ENCODE measurements at places on chromosomes 13 and 19.

DNA sequence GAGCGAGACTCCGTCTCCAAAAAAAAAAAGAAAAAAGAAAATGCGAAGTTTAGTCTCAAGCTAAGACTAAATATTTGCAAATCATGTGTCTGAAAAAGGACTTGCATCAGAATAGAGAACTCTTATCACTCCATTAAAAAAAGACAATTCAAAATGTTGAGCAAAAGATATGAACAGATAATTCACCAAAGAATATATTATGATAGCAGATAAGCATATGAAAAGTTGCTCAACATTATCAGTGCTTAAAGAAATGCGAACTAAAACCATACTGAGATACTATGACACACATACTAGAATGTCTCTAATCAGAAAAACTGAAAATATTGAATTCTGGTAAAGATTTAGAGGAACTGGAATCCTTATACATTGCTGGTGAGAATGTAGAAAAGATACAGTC lies 38.7 kb upstream of the SACS start:
- DNase-seq, result no peak

GRCh38 chr13:114063545-114064449 lies 68.6 kb downstream of the RASA3 start:
- no peak for DNase-seq

- DNase-seq, result peak; percentile 56
Observed at GRCh38 chr19:1935484-1936208, 5.3 kb upstream of the CSNK1G2 start.

GRCh38 chr19:13149628-13150186 lies 468 bp downstream of the STX10 start:
- DNase-seq, result peak; percentile 66

DNA sequence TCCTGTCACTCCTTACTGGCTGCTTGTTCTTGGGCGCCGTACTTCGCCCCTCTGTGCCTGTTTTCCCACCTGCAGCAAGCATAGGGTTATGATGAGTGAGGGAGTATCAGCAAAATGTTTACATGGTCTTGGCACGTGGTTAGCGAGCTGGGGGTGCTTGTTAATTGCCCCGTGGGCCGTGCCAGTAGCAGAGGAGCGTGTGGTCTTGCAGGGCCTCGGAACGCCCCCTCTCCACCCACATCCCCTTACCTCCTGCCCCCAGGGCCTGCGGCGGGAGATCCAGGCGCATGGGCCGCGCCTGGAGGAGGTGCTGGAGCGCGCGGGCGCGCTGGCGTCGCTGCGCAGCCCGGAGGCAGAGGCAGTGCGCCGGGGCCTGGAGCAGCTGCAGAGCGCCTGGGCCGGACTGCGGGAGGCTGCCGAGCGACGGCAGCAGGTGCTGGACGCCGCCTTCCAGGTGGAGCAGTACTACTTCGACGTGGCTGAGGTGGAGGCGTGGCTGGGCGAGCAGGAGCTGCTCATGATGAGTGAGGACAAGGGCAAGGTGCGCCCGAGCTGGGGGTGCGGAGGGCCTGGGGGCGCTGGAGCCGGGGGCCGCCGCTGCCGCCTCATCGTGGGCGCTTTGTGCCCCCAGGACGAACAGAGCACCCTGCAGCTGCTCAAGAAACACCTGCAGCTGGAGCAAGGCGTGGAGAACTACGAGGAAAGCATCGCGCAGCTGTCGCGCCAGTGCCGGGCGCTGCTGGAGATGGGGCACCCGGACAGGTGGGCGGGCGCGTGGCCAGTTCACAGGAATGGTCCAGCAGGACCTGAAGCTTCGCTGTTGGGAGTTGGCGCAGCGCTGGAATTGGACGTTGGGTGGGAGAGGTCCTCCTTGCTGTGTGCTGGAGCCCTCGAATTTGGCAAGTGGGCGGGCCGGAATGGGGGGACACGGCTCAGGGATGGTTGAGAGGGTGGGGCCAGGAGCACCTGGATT lies 22.5 kb upstream of the SHKBP1 start:
- no peak for DNase-seq

DNA sequence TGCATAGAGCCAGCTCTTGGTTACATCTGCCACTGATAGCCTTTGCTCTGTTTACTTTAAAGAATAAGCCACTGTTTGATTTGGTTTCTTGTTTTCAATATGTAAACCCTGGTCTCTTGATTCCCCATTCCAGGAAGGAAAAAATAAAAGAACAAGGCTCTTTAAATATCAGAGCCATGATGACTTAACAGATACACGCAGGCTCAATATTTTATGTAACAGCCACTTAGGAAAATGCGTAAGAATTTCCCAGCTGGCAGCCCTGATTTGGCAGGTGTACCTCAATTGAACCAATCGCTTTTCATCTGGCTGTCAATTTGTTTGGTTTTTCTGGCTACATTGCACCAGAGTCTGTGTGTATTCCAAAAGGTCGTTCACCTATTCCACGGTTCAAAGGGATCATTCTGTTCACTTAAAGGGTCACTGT lies 65.6 kb downstream of the IRS2 start:
- no peak for DNase-seq

GRCh38 chr19:45716359-45717130 lies 14.2 kb downstream of the FBXO46 start:
- no peak for DNase-seq

GRCh38 chr13:75461314-75461713 lies 20.7 kb downstream of the TBC1D4 start:
- DNase-seq, result no peak

DNA sequence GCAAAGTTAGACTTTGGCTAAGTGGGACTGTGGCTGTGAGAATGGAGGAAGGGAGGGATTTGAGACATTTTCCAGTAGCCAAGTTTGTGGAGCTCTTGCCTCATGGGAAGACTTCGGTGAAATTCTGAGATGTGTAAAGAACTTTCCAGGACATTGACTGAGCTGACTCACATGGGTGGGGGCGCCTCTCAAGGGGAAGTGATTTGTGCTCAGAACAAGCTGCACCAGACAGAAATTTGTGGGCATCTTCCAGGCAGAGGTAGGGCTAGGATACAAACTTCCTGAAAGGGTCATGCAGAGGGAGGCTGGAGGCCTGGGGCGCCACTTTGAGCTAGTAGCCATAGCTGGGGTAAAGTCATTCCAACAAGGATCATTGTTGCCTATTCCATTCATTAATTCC lies 9.8 kb upstream of the SIGLEC10 start:
- DNase-seq, result no peak

GRCh38 chr13:64256751-64257150 lies 2841.1 kb upstream of the PCDH20 start:
- DNase-seq, result no peak

DNA sequence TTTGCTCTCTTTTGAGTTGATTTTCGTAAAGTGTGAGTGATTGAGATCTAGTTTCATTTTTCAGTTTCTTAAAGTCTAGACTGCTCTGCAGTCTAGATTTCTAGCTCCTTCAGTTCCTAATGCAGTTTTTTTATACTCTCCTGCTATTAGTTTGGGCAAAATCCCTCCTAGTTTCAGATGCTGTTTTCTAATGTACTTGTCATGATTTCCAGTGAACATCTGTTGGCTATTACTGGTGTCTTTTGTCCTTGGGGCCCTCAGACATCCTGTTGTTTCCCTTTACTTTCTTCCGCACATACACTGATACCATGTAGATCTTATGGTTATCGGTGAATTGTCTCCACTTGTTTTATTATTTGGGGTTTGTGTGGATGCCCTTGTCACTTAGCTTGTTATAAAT lies 292.1 kb downstream of the TDRD3 start:
- no peak for DNase-seq

DNA sequence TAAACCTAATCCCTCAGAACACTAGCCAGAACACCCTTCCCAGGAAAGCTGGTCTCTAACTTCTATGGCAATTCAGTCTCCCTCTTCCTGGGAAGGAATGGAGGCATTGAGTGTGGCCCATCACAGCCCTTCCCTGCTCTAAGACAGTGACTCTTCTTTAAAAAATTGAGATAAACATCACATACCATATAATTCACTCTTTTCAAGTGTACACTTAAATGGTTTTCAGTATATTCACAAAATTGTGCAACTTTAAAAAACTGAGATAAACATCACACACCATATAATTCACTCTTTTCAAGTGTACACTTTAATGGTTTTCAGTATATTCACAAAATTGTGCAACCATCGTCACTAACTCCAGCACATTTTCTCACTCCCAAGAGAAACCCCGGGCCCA lies 116.5 kb downstream of the MIPEP start:
- no peak for DNase-seq

- DNase-seq, result no peak
Observed at GRCh38 chr13:92044351-92044750, 645.9 kb downstream of the GPC5 start.

- no peak for DNase-seq
Observed at GRCh38 chr13:33281951-33282595, 3.5 kb downstream of the STARD13 start.

DNA sequence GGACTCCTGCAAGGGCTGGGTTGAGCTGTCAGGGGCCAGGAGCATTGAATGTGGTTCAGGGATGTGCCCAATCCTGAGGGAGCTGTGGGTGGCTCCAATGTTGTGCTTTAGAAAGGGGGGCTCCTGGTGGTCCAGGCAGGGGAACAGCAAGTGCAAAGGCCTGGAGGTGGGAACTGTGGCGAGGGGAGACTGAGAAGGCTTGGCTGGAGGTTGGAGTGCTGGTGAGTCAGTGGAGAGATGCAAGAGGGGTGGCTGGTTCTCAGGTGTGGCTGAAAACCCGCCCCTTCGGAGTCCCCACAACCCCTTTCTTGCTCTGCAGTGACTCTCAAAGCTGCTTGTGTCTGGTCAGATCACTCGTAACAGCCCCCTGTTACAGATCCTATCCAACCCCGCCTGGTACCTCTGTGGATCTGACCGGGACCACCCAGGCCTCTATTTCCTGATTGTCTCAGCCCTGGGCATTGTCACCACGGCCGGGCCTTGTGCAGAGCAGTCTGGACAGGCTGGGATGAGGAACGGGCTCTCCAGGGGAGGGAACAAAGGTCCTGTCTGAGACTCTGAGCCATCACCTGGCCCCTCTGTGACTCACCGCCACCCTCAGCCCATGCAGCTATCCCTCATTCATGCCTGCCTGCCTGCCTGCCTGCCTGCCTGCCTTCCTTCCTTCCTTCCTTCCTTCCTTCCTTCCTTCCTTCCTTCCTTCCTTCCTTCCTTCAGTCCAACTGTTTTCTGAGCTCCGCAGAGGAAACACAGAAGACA lies 1.4 kb upstream of the KCNN1 start:
- no peak for DNase-seq

DNA sequence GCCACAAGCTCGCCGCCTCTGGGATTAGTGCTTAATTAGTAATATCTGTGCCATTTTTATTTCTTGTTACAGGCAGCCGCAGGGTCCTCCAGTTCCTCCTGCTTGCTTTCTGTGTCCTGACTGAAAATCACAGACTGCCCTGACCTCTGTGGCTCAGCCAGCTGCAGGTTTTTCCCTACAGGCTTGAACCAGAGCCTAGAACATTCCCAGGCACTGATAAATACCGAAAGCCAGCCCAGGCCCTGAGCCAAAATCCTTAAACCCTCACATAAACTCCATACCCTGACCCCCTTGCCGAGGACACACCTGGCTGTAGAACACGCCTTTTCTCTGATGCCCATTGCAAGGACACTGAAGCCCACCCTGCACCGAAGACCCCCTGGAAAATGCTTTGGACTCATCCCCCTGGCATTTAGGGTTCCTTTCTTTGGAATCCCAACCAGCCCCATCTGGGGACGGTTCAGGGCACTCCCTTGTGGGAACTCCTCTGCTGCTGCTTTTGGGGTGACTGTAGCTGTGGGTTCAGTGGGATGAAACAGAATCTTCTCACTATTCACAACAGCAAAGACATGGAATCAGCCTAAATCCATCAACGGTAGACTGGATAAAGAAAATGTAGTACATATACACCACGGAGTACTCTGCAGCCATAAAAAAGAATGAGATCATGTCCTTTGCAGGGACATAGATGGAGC lies 15.5 kb downstream of the DPP9 start:
- no peak for DNase-seq

GRCh38 chr19:44753626-44753931 lies 5.1 kb downstream of the BCL3 start:
- no peak for DNase-seq

DNA sequence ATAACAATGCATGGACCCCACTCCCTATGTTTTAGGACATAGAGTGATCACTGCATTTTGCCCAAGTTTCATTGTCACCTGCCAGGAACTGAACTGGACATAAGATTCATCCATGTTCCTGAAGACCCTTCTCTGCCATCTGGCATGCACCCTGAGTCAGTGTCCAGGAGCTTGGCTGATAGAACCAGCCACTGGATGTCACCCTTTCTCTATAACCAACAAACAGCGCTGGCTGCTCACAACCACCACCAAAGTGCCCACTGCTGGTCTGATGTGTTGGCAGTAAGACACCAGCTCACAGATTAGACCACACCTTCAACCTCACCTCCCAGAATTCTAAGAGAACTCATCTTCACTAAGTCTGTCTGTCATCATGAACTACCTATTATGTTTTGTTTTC lies 333.4 kb downstream of the ITGBL1 start:
- no peak for DNase-seq

- no peak for DNase-seq
Observed at GRCh38 chr13:44273991-44274770, 99.4 kb upstream of the SERP2 start.

DNA sequence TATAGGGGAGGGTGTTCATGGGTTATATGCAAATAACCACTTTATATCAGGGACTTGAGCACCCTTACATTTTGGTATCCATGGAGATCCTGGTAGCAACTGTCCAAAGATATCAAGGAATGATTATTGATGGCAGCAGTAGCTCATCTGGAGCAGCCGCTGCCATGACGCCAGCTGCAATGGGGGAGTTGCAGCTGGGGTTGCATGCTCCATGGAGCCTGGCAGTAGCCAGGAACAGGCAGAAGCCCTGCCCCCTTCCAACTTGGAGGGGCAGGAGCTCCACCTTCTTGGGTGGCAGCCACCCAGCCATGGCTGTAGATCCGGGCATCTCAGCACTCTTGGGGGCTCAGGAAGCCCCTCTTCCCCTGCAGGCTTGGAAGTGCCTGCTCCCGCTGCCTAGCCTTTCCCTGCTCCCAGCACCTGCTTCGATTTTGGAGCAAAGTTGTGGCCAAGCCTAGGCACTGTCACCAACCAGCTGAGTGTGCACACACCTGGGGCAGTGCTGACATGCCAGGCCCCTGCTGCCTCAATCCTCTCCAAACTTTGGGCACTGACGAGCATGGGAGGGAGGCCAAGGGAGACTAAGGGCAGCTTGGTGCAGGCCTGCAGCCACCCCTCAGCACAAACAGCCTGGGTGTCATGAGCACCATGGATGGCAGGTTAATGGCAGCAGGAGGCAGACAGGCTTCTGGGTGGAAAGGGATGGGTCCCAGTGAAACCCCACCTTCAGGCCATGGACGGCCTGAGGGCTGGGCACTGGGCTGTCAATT lies 235.6 kb upstream of the CSNK1A1L start:
- no peak for DNase-seq

DNA sequence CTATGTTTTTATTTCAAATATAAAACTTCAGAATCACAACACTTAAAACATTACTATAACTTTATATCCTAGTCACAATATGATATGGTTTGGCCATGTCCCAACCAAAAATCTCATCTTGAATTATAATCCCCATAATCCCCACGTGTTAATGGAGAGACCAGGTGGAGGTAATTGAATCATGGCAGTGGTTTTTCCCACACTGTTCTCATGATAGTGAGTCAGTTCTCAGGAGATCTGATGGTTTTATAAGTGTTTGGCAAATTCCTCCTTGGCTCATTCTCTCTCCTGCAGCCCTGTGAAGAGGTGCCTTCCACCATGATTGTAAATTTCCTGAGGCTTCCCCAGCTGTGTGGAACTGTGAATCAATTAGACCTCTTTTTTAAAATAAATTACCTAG lies 307.6 kb downstream of the SPRY2 start:
- DNase-seq, result no peak

- DNase-seq, result no peak
Observed at GRCh38 chr13:34430294-34430693, 511.8 kb upstream of the NBEA start.
